Upper lobe of left lung (tissue), 6 donors: ENCODE measurements at places on chromosomes 12 and 14.

DNA sequence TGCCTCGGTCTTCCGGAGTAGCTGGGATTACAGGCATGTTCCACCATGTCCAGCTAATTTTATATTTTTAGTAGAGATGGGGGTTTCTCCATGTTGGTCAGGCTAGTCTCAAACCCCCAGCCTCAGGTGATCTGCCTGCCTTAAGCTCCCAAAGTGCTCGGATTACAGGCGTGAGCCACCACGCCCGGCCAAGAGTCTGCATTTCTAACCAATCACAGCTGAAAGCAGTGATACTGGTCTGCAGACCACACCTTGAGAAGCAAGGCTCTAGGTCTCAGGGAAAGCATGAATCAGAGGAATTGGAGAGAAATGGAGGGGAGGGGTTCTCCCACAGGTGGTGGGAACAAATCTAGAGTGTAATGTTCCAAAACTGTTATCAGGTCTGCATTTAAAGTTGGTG is 55.2 kb upstream of the TMEM263 start:
- DNase-seq: no peak

DNA sequence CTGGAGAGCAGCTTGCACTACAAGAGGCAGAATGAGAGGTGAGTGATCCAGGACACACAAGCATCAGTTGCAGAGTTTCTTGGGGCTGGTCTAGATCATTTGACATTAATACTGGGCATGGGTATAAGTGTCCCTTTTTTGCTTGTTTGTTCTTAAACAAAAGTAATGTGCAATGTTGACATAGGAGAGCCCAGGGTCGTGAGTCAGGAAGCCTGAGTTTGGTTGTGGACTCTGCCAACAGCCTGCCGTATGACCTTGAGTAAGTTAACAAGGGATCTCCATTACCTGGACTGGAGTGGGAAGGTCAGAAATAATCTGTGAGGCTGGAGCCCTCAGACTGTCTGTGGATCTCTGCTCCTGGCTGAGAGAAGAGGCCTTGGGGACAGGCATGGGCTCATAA is 170.3 kb downstream of the KCNA5 start:
- DNase-seq: no peak

DNA sequence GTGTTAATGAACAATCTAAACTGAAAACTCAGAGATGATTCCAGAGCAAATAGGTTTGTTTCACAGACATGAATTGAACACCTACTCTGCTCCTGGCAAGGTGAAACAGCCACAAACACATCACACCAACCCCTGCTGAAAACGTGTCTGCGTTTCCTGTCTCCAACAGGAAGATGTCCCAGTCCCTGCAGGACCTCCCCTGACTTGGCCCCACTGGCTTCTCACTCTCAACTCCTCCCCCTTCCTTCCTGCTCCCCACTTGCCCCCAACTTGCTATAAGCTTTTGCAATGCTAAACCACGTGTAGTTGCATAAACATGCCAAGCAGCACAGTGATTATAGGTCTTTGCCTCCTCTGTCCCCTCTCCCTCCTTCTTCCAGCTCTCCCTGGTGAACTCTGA is 567.6 kb downstream of the BCL11B start:
- DNase-seq: no peak

- DNase-seq: no peak
These were observed 9.7 kb downstream of the SCN8A start for GRCh38 chr12:51600721-51601120.

GRCh38 chr12:45611061-45611460 is 118.4 kb upstream of the ARID2 start:
- no peak for DNase-seq

DNA sequence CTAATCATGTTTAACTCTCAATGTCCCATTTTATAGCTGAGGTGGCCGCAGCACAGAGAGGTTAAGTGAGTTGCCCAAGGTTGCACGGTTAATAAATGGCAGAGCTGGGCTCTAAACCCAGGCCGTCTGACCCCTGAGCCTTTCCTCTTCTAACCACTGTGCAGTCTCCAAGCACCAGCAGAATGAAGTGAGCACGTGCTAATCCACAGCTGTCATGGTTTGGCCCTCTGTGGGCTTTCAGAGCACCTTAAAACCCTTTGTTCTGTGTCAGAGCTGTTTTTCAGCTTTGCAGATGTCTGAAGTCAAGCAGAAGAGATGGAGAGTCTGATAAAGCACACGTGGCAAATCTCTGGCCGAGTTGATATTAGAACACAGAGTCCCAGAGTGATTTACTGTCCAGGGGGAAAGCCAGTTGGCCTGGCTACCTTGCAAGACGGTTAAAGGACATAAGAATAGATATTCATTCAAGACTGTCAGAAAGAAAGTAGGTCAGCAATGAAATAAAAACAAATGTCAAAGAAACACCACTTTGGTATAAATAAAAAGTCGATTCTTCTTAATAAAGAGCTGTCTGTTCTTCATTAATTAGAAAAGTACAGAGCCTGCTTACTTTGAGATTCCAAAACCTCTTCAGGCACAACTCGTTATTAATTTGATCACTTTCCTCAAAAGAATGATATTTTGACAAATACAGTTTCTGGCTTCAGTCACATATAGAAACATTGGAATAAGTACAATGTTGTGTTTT is 107.3 kb downstream of the CRADD start:
- DNase-seq: peak; percentile 45

DNA sequence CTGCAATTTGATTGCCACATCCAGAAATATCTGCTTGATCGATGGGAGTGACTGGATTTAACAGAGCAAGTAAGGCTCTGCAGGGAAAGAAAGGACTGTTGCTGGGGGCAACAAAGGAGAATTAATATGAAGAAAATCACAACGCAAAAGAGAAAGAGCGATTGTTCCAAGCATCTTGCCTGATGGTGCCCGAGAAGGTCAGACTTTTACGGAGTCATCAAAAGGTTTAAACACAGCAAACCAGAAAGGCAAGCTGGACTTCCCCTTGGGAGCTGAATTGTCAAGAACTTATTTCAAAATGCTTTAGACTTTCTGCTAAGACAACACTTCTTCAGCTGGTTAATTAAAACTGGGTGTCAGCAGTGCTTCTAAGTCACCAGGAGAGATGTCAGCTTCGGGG is 791.5 kb downstream of the MED13L start:
- DNase-seq: no peak

GRCh38 chr12:91603060-91603459 is 420.4 kb upstream of the DCN start:
- no peak for DNase-seq

GRCh38 chr14:90632871-90633270 is 183.4 kb downstream of the TTC7B start:
- DNase-seq: no peak

DNA sequence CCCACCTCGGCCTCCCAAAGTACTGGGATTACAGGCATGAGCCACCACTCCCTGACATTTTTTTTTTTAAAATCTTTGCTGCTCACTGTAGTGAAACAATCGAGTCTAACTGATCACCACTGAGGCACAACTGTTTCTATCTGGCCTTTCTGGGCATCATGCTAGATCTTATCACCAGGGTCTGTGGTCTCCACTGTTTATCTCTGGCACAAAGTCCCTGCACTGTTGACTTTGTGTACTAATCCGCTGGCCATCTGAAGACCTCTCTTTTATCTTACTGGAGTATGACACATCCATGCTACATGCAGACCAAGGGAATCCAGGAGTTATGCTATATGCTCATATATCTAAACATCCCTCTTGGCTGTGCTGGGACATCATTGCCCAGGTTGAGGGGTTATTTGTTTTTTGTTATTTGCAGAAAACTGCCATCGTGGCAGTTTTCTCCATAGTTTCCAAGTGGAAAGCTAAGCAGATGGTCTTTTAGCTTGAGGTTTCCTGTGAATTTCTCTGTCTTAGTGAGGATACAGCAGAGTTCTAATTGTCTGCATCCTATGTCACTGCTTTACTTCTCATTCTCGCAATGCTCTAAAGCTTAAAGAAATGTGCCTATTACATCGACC is 456.9 kb downstream of the CCER1 start:
- no peak for DNase-seq

GRCh38 chr12:2185751-2186341 is 133.1 kb downstream of the CACNA1C start:
- DNase-seq: peak; percentile 58

DNA sequence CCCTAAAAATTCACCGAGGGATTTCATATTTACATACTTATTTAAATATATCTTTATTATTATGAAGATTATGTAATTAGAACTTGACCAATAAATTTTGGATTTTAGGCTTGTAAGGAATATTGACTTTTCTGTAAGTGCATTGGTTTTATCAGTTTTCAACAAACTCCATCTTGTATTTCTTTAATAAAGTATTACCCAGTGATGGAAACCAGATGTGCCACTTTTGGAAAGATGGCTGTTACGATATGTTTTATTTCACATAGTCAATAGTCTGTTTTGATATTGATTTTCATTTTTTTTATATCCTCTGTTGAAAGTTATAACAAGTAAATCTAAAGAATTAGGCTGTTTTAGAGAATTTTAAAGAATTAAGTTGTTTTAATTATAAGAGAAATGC is 1.8 kb downstream of the MON2 start:
- no peak for DNase-seq

DNA sequence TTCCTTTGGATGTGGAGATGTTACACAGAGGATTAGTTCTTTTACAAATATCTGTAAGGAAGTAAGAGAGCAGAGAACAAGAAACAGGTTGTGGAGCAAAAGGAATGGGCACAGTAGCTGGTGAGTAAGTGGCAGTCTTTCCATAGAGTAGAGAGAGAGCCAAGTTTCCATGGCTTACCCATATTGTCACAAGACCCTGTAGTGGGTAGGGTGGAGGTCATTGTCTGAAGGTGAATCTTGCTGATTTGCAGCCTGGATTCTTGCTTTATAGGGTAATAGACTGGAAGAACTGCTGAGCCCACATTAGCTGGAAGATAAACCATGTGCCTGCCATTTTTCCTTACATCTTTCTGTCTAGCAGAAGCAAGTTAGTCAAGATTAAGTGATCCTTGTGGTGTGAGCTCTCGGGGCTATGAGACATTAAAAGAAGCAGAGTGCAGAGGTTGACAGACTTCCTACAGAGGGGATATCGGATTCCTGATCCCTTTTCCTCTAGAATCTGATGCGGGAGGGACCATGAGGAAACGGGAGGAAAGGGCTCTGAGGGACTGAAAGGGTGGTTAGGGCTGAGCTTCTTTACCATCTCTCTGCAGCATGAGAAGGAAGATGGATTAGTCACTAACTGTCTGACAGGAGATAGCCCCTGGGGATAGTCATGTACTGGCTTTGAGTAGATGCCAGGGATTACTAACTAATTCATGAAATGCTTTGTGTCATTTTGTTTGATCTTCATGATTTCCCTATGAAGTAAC is 44.0 kb upstream of the LRTM2 start:
- DNase-seq: no peak

- no peak for DNase-seq
These were observed 444.1 kb upstream of the TMEM132C start for GRCh38 chr12:127822809-127823411.

DNA sequence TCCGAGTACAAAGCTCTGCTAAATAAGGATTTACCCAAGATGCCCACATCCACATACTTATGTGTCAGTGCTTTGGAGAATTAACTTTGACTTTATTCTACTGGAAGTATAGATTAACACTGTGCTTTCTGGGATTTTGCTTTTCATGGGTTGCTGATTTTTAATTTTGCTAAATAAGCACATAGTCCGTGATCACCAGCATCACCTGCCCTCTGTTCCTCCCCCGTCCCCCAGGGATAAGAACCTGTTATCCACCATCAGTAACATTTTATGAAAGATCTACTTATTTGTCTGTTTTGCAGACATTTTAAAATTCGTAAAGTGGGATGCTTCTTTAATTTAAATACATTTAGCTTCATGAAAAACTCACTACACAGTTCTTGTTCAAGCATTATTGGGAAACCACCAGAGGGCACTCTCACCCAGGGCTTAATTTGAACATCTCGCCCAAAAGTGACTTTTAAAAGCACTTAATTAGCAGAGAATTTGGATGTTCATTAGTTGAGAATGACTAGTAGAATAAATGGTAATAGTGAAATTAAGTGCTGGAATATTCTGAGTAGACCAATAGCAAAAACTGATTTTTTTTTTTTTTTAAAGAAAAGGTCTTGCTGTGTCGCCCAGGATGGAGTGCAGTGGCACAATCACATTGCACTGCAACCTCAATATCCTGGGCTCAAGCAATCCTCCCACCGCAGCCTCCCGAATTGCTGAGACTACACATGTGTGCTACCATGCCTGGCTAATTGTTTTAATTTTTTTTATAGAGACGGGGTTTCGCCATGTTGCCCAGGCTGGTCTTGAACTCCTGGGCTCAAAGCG is 35.7 kb downstream of the MRPL42 start:
- DNase-seq: no peak

GRCh38 chr14:41629876-41630275 is 23.2 kb downstream of the LRFN5 start:
- no peak for DNase-seq

GRCh38 chr12:88633312-88633711 is 53.0 kb upstream of the KITLG start:
- no peak for DNase-seq

- no peak for DNase-seq
These were observed 58.1 kb upstream of the KITLG start for GRCh38 chr12:88638388-88638787.

DNA sequence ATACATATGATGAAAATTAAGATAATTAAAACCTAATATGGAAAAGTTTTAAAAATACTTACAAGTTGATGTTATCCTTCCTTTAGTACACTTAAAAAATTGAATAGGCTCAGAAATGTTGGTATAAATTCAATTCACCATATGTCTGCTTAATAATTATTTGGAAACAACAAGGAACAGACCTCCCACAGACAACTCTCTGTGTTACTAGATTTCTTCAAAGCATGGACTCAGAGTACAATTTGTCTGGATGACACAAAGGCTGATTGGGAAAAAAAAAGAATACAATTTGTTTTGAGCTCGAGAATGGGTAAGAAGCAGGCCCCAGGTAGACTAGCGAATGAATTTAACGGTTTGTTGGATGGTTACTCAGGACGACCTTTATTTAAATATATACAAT is 48.9 kb upstream of the BTG1 start:
- no peak for DNase-seq

DNA sequence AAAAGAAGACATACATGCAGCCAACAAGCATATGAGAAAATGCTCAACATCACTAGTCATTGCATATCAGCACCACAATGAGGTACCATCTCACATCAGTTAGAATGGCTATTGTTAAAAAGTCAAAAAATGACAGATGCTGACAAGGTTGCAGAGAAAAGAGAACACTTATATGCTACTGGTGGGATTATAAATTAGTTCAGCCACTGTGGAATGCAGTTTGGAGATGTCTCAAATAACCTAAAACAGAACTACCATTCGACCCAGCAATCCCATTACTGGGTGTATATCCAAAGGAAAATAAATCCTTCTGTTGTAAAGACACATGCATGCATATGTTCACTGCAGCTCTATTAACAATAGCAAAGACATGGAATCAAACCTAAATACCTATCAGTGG is 238.4 kb downstream of the KCNC2 start:
- no peak for DNase-seq

GRCh38 chr12:77401064-77401769 is 335.8 kb upstream of the E2F7 start:
- no peak for DNase-seq

DNA sequence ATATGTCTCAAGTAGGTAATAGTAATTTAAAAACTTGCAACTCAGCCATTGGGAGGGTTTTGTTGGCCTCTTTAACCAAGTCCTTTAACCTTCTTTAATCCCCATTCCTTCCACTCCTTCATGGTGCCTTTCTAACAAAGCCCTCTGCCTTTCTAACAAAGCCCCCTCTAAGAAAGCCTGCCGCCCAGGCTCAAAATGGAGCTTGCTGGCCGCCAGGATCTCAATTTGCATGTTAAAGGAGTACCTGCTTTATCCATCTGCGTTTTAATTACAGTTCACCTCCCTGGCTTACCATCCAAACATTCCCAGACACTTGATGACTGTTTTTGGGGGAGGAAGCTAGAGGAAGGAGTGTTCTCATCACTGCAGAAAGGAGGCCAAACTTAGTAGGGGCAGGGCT is 183.4 kb downstream of the PTPN11 start:
- DNase-seq: no peak
